ENCODE measurements at places on chromosomes 6 and 20.

GRCh38 chr20:58433759-58434158 is 44.7 kb downstream of the VAPB start:
- no peak for DNase-seq

GRCh38 chr6:17167327-17167979 is 65.6 kb downstream of the STMND1 start:
- DNase-seq = peak; percentile 45

GRCh38 chr6:110041830-110042229 is 63.7 kb downstream of the GPR6 start:
- no peak for DNase-seq

GRCh38 chr6:24426729-24427446 is 24.2 kb downstream of the MRS2 start:
- DNase-seq = no peak

GRCh38 chr20:62614961-62615680 is 27.2 kb upstream of the SLCO4A1 start:
- DNase-seq = no peak

DNA sequence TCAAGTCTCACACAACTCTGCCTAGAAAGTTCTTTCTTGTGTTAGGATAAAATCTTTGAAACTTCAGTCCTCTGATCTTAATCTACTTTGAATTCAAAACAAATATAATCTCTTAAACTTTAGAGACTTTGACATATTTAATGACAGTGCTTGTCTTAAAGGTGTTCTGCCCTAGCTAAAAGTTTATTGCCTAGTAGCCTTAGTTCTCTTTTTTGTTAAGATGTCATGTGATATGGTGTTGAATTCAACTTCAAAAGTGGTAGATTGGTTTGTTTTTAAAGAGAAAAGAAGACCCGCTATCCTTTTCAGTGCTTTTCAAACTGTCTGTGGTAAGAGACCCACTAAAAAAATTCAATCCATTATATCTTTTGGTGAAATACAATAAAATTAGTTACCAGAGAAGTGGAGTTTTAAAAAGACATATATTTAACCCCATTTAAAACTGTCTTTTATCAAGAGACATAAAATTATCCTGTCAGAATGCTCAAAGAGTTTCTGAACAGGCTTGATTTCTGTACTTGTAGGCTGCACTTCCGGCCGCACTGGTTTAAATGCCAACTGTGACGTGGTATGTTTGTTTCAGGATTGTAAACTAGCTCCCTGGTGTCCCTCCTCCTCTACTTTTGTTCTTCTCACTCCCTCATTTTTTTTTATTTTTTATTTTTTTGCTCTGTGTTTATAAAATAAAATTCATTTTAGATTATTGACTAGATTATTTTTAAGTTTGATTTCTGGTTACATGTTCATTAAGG is 76.5 kb downstream of the QKI start:
- DNase-seq = no peak

DNA sequence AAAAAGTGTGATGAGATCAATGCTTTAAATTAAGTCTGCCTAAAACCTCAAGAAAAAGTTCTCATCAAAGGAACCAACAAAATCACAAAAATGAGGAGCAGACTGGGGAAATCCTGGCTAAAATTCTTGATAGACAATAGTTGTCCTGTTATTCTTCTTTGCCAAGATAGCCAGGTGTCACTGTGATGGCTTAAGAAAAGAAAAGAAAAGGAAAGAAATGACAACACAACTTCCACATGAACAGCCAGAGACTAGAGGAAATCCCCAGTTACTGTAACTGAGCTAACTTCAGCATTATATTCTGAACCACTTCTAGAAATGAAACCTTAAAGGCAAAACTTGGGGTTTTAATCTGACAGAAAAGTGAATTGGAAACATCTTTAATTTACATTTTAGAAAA is 129.6 kb downstream of the CD24 start:
- DNase-seq = no peak

DNA sequence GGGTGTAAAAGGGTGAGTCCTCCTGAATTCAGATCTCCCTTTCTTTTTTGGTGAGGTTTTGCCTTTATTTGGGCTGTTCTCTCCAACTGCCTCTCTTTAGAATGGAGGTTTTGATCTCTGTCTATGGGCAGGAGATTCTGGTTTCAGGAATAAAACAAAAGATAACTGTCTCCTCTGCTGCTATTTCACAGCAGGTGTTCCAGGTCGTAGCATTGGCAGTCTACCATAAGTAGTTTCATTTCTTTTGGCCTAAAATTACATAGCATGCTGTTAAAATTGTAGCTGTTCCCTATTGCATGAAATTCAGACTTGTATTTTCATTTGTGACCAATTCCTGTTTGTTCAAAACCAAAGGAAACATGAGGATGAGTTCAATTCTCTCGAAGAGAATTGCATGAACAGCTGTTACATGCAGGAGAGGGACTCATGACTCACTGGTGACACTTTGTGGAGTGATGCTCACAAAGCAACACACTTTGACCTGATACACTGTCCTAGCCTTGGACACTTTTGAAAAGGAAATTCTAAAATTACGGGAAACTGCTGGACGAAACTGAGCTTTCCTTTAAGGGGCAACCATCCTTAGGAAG is 76.8 kb upstream of the SIRPG start:
- no peak for DNase-seq

DNA sequence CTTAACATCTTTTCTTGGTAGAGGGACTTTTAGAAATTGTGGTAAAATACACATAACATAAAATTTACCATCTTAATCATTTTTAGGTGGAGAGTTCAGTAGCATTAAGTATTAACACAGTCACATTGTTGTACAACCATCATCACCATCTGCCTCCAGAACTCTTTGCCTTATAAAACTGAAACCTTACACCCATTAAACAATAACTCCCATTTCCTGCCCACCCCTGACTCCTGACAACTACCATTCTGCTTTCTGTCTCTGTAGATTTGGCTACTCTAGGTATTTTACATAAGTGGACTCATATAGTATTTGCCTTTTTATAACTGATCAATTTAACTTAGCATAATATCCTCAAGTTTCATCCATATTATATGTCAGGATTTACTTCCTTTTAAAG is 88.7 kb downstream of the ZHX3 start:
- no peak for DNase-seq

GRCh38 chr6:44628347-44628746 is 240.8 kb downstream of the CDC5L start:
- no peak for DNase-seq

GRCh38 chr6:134853111-134854055 is 96.5 kb downstream of the ALDH8A1 start:
- no peak for DNase-seq

Measured in upper lobe of left lung (tissue), 6 donors.